ENCODE measurements at places on chromosomes 1 and 21.
A peak's percentile ranks its signal among the peaks of the same experiment; 100 is the strongest.

DNA sequence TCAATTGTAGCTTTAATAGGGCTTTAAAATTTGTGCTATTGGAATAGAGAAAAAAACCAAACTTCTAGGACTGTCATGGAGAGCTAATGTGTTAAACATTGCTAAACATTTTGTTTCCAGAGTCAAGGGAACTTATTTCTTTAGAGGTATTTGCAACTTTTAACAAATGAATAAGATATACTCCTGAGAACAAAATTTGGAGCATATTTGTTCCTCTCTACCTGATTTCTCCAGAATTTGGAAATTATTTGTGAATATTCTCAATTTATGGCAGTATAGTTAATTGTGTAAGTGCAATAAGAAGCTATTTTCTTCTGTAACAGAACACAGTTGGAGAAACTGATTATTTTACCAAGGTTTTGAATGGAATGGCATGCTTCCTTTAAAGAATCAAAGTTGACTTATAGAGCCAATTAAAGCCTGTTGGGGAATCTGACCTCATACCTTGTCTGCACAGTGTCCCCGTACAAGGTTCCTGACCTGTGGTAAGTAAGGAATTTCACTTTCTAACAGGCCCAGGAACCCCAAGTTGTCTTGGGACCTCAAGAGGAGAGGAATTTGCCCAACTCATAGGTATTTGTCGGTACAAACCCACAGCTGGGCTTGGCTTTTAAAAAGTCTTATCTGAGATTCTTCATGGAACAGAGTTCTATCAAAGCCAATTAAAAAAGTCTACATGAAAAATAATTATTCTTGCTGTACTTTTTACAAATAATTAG lies 72.6 kb upstream of the CSF1 start:
- DNase-seq: no peak

DNA sequence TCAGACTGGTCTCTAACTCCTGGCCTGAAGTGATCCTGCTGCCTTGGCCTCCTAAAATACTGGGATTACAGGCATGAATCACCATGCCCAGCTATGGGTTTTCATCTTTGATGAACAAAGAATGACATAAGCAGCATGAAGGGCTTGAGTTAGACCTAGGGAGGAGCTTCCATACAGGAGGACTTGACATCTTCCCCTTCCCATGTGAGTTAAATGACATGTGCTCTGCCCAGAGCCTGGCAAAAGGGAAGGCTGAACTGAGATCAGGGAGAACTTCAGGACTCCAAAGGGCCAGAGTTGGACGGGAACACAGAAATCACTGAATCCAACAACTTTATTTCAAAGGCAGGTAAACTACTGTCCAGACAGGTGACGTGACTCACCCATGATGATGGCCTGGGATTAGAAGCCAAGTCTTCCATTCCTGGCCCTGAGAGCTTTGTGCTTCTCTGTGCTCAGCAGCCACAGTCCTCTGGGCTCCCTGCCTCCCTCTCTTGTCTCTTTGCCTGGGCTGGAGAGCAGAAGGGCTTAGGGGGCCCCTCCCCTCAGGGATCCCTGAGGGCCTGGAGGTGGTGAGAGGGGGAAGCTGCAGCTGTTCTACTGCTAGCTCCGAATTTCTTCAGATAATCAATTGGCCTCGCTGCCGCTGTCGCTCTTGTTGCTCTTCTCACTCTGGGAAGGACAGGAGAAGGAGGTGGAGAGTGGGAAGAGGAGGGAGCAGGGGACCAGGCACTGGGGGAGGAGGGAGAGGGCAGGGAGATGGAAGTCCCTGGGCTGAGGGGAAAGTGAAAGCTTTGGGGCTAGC lies 7.6 kb downstream of the NHLH1 start:
- no peak for DNase-seq

GRCh38 chr1:2229911-2230731 lies 2.0 kb downstream of the SKI start:
- DNase-seq: peak; percentile 98

DNA sequence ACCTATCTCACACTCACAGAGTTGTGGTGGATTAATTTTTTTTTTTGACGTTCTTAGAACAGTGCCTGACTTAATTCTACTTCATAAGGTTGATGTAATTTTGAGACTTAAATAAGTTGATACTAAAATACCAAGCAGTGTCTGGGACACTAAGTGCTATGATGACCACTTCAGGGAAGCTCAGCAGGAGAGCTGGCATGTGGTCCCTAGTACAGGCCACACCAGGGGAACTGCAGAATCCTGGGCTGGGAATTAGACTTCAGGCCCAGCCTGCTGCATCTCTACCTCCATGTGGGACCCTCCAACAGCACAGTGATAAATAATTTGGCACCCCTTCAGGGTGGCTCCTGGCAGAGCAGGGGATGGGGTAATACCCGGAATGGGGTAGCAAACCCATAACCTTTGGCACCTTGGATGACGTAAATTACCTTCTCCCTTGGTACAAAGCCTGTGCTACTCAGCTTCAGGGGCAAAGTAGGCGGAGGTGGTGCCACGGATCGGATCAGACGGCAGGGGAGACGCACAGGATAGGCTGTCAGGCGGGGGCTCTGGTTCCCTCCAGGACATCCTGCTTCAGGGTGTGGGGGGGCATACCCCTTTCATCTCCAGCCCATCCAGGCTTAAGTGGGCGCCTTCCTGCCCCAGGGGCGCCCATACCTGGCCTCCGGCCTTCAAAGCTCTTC lies 4.8 kb downstream of the MFSD2A start:
- no peak for DNase-seq

GRCh38 chr1:25030674-25031589 lies 100.9 kb upstream of the RUNX3 start:
- DNase-seq: peak; percentile 78

GRCh38 chr1:172629638-172630037 lies 29.3 kb upstream of the FASLG start:
- DNase-seq: no peak

DNA sequence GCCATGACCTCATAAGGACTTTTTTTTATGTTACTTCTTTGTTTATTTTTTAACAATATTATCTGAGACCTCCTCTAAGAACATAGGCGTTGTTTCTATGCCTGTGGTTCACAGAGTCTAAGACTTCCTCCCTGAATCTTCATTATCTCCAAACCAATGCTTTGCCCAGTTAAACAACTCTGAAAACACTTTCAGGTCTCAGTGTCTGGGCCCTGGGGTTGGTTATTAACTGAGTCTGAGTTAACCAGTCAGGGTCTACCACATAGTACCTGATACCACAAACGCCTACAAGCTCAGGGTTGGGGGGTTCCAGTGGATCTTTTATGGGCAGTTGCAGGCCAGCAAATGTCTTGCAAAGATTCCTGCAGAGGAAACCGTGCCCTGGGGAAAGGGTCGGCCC lies 138.2 kb downstream of the AJAP1 start:
- no peak for DNase-seq

- DNase-seq: no peak
Measured at GRCh38 chr1:110433803-110434202, 17.1 kb upstream of the PROK1 start.

GRCh38 chr21:35783721-35784120 lies 276.6 kb downstream of the SETD4 start:
- DNase-seq: no peak

DNA sequence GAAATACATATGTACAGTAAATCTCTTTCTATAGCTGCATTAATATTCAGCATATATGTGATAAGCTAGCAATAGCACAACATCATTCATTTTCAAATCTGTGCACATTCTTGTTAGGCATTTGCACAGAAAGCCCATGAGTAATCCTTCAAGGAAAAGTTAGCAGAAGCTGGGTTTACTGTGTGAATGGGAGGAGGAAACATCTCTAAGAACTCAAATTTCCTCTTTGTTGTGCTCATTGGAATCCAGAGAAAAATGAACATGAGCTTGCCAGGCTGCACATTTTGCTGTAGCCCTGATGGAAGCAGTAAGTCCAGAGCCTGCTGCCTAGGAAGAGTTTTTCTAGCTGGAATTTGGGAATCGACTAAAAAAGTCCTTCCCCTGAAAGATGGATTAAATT lies 214.2 kb upstream of the FOXD3 start:
- DNase-seq: no peak

GRCh38 chr1:203202431-203203245 lies 16.1 kb upstream of the CHI3L1 start:
- peak; percentile 84 for DNase-seq

GRCh38 chr1:61406467-61406866 lies 318.5 kb downstream of the TM2D1 start:
- DNase-seq: no peak

GRCh38 chr1:65147424-65148177 lies 402 bp upstream of the AK4 start:
- DNase-seq: peak; percentile 92

DNA sequence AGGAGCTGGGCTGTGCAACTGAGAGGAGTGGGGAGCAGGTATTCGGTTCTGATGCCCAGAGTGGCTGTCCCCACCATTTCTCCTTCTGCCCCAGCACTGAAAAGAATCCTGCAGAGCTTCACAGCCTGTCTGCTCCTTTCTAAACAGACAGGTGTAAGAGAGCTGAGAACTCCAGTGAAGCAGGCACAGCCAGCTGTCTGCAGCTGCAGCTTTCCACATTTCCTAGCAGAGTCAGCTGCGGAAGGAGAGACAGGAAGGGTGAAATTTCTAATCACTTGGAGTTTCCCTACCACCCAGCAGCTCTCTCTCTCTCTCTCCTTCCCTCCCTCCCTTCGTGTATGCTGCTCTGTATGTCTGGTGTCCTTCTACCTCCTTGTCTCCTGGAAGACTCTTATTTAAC lies 40.5 kb upstream of the GJB5 start:
- DNase-seq: no peak

DNA sequence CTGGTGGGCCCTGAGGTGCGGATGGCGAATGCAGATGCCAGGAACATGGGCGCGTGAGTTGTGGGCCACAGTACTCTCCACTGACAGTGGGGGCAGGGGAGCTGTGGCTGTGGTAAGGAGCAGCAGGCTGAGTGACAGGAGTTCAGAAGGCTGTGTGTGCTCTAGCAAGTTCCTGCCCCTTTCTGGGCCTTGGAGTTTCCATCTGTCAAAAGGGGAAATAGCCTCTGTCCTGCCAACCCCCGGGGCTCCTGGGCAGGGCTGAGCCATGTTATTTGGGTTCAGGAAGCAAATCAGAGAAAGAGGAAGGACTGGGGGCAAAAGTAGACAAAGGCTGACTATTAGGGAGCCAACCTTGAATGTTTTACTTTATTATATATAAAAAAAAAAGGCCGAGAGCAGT lies 19.5 kb upstream of the MFN2 start:
- DNase-seq: peak; percentile 50

GRCh38 chr1:21034725-21035628 lies 141.7 kb downstream of the EIF4G3 start:
- no peak for DNase-seq

All from osteoblast (primary cell).